ENCODE measurements at places on chromosomes 7 and 10.

DNA sequence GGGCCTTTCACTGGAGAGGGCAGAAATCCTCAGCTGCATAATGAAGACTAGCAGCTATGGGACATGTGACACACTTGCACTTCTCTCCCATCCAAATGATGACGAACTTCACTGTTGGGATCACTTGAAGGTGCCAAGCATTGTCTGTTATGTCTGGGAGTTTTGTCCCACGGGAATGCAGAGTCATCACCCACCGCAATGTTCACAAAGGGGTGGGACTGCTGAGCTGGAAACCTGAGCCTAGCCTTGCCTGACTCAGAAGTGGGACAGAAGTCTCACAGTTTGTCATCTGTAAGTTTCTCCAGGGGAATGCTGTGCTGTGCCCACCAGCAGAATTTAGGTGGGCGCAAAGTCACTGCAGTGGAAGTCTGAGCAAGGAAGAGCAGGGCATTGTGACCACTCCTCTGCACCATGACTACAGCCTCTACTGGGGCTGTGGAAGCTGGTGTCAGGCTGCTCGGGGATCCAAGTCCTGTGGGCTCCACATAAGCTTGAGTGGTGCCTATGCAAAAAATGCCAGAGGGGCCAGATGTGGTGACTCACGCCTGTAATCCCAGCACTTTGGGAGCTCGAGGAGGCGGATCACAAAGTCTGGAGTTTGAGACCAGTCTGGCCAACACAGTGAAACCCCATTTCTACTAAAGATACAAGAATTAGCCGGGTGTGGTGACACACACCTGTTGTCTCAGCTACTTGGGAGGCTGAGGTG, 472.0 kb upstream of the CNTNAP2 start:
- no peak for DNase-seq

GRCh38 chr7:70785427-70785826, 346.5 kb upstream of the GALNT17 start:
- DNase-seq: no peak

DNA sequence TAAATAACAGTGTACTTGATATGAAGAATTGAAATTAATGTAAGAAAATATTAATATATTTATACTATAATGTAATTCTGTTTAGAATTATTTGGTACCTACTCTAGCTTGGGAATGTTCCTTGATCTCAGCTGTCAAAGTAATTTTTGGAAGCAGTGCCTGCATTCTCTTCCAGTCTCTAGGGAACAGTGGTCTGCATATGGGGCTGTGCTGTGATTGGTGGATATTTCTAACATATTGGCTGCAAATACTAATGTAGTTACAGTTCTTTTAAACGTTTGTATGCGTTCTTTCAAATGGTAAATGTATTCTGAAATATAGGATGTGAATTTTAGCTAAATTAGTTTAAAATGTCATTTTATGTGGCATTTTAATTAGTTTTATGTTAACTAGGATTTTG, 87.2 kb downstream of the PHF14 start:
- DNase-seq: no peak

- DNase-seq: no peak
Measured at GRCh38 chr7:44733708-44734481, 14.8 kb upstream of the ZMIZ2 start.

GRCh38 chr10:61342858-61343572, 110.2 kb downstream of the TMEM26 start:
- no peak for DNase-seq

DNA sequence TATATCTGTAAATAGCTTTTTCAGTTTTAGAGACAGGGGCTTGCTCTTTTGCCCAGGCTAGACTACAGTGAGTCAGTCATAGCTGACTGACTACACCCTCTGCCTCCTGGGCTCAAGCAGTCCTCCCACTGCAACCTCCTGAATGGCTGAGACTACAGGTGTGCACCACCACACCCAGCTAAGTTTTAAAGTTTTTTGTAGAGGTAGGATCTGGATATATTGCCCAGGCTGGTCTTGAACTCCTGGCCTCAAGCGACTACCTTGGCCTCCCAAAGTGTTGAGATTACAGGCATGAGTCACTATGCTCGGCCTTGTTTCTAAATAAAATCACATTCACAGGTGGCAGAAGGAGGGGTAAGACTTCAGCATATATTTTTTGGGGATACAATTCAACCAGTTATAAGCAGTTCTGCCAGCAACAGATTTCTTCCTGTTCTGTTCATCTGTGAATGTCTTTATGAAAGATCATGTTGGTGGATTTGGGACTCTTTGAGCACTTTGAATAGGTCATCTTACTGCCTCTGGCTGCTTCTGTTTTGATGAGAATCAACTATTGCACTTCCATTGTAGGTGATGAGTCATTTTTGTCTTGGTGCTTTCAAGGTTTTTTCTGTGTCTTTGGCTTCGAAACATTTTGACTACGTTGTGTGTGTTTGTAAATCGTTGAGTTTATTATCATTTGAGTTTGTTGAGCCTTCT, 15.7 kb downstream of the RBM33 start:
- DNase-seq: peak; percentile 70

DNA sequence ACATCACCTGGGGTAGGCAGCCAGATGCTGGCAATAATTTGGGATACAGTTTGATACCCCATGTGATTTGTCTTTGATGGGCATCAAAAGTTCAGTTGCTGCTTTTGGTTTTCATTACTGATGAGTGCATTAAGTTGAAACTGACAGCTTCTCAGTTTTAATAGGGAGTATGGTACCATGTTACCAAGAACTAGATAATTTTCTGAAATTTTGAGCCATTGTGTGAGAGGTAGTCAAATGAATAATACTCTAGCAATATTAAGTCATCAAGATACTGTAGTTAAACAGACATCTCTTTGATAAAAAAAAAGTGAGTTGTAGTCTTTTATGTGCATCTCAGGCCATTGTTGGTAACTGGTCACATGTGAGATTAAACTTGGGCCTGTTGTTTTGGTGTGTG, 71.5 kb downstream of the ST7 start:
- DNase-seq: no peak

DNA sequence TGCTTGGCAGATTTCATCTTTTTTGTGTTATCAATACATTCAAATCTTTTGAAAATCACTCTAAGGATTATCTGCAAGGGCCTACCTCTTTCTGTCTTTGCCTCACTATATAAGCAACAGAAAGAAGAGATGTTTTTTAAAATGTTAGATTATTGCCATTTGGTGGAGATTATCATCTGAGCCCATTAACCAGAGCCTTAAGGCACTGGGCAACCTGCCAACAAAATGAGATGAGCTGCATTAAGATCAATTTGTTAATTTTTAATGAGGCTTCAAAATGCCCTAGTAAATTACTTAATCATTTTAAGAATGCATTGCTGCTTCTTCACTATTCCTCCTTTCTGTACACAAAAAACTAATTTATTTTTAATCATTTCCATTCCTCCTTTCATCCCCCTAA, 314.1 kb downstream of the SNX13 start:
- no peak for DNase-seq

DNA sequence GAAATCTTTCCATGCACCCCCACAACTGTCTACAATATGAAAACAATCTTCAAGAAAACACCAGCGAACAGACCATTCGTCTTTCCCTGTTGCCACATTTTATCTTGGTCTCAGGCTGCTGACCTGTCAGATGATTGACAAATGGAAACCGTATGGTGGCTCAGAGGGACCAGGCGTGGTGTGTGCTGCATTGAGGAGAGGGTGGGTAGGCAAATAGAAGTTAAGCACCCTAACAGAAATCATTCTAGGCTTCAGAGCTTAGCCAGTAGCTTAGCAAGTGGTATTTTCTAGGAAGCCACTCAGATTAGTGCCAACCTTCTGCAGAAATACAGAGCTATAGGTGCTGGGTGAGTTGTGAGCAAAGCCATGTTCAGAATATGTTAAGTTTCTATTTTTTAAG, 114.9 kb downstream of the DPP6 start:
- DNase-seq: no peak

DNA sequence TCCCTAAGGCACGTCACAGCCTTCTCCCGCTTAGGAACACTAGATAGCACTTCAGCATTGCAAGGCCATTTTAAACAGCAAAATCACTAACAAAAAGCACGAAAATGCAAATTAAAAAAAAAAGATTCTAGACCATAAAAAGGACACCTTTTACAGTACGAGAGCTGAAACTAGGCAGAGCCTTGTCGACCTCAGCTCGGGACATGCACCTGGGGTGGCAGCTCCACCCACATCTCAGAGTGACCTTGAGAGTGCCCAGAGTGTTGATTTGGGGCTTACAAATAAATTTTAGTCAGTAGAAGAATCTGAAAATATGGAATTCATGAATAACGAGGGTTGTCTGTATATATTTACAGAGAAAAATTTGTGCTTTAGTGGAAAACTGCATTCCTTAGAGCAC, 1.1 kb downstream of the MRPS24 start:
- no peak for DNase-seq
